ENCODE measurements at places on chromosomes 11 and 22.

DNA sequence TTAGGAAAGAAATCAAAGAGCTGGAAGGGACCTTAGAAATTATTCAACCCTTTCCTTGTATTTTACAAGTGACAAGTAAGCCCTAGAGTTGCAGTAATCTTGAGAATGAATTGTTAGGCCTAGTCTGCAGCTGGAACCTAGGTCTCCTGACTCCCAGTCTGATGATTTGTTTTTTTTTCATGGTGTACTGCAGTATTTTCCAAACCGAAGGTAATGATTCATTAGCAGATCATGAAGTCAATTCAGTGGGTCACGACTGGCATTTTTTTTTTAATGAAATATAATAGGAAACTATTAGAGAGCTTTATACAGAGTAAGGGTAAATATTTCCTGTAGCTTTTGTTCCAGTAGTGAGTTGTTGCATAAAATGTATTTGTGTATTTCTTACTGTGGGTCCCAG lies 42.8 kb downstream of the EXT2 start:
- no peak for DNase-seq

DNA sequence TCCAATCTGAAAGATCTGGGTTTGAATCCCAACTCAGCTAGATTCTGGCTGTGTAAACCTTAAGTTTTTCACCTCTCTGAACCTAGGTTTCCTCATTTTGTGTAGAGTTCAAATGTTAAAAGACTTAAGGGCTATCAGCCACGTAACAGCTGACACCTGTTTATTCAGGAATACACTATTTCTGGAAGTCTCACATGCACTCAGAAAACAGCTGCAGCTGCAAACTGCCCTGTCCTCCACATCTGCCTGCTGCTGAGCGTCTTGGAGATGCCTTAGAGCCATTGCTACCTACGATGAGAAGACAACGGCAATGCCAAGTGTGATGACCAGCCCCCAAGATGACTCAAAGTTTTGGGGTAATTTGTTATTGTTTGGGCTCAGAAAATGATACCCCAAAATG lies 6.7 kb upstream of the TRIM44 start:
- no peak for DNase-seq

- DNase-seq = no peak
Observed at GRCh38 chr11:121636081-121636799, 183.5 kb upstream of the SORL1-AS1 start.

DNA sequence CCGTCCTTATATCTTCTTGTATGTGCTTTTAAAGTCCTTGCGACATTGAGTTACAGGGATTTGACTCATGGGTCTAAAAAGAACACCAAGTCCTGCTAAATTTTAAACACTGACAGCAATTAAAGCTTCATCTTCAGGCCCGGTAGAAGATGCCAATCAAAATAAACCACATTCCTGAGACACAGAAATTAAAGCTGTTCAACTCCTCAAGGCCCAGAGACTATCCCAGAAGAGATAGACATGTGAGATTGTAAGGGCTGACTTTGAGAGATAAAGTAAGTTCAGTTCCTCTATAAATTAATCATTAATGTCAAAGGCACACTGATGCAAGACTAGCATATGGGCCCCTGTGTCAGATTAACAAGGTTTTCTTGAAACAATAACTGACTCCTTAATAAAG lies 49.8 kb downstream of the OSBPL5 start:
- no peak for DNase-seq

- DNase-seq = no peak
Observed at GRCh38 chr11:65849366-65849765, 8.6 kb downstream of the CFL1 start.

DNA sequence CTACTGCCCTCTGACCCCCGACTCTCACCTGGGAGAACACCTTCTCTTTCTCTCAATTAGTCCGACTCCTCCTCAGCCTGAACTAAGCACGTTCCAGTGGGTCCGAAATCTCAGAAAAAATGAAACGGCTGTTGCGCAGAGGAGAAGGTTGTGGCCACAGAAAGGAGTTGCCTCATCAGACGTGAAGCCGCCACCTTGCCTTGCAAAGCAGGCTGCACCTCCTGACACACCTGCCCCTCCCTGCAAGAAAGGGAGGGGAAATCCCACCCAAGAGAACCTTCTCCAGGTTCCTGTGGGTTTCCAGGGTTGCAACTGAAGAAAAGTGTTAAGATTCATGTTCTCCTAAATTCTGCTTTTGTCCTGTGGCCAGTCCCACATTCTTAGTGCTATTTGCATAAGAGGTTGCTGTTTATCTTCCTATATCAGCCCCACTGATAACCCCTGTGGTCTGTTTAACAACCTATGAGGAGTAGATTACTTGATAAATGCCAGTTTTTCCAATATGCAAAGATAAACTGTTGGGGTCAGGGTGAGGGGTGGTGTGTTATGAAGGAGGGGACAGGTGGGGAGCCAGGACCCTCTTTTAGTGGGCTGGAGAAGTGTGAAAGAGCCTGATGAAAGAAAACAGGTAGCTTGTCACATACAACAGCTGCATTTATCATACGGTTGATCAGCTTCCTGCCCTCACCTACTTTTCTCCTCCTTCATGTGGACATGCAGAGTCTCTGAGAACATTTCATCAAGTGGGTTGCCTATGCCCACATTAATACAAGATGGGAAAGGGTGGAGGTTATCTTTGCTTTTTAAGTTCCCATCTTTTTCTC lies 18.2 kb downstream of the ZBTB16 start:
- peak; percentile 55 for DNase-seq

- no peak for DNase-seq
Observed at GRCh38 chr11:38156495-38157146, 1558.6 kb upstream of the RAG2 start.

- no peak for DNase-seq
Observed at GRCh38 chr11:42234451-42234951, 775.0 kb upstream of the LRRC4C start.

- DNase-seq = no peak
Observed at GRCh38 chr11:130729678-130730300, 186.5 kb downstream of the SNX19 start.

DNA sequence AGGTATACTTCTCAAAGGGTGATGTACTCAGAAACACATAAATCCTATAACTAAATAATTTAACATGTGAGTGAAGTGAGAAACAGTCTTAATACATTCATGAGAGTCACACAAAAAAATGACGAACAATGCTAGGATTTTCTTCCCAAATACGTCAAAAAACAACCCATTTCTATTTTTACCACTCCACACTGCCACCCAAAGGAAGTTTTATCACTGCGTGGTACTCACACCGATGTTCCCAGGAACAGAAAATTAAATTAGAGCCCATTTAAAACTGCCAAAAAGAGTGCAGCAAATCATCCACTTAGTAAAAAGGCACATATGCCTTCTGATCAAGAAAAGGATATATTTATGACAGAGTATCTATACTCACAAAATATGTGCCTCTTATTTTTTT lies 710.9 kb upstream of the FAT3 start:
- DNase-seq = no peak

DNA sequence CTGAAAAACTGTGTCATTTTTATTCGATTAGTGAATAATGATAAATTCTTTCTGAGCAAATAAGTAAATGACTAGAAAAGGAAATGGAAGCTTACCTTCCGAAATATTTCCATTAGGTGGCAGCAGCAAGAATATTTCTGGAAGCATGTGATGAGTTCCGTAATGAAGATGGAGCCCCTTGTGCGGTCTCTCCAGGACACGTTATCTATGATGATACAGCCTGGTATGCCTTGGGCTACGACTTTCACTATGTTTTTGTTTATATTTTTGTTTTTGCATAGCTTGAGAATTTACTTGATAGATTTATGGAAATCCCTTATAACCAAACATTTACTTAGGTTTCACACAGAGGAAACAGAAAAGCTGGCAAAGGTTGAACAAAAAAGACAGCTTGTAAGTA lies 25.7 kb downstream of the CASP5 start:
- DNase-seq = no peak

GRCh38 chr11:33044285-33044756 lies 4.9 kb downstream of the TCP11L1 start:
- DNase-seq = no peak

GRCh38 chr11:134044514-134045284 lies 24.2 kb upstream of the JAM3 start:
- no peak for DNase-seq

DNA sequence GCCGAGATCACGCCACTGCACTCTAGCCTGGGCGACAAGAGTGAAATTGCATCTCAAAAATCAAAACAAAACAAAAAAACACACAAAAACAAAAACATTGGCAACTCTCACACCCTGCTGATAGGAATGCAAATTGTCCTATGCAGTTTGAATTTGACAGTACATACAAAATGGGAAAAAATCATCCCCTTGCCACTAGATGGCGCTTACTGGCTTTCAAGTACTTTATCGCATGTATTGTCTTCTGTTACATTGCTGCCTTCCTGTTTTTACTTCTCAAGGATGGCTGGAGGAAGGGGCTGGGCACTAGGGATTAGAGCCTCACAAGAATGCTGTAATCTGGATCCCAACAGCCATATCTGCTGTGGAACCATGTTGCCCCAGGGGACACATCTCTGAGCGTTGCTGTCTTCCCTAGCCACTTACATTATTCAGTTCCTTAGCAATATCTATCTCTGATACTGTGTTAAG lies 59.4 kb upstream of the A4GALT start:
- peak; percentile 43 for DNase-seq

GRCh38 chr22:26632422-26633155 lies 10.8 kb downstream of the CRYBA4 start:
- DNase-seq = no peak

- no peak for DNase-seq
Observed at GRCh38 chr11:130817330-130817944, 98.8 kb downstream of the SNX19 start.

DNA sequence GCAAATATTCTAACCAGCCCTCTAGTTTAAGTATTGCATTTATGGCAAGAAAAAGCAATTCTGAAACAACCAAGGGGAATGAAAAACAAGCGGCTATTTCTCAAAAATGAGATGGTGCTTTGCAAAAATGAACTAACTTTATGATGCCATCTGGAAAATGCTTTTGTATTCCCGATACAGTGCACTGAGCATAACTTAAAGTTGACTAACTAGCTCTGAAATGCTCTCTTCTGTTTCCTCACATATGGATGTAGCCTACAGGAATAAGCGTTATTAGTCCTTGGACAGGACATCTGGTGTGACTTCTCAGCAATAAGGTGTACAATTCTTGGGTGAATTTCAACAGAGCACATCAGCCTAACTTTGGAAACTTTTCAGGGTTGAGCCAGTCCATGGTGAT lies 228.2 kb upstream of the DDI1 start:
- no peak for DNase-seq

GRCh38 chr11:27722117-27722952 lies 22.1 kb upstream of the BDNF start:
- no peak for DNase-seq

GRCh38 chr11:14636119-14636518 lies 7.5 kb upstream of the PDE3B start:
- DNase-seq = no peak

DNA sequence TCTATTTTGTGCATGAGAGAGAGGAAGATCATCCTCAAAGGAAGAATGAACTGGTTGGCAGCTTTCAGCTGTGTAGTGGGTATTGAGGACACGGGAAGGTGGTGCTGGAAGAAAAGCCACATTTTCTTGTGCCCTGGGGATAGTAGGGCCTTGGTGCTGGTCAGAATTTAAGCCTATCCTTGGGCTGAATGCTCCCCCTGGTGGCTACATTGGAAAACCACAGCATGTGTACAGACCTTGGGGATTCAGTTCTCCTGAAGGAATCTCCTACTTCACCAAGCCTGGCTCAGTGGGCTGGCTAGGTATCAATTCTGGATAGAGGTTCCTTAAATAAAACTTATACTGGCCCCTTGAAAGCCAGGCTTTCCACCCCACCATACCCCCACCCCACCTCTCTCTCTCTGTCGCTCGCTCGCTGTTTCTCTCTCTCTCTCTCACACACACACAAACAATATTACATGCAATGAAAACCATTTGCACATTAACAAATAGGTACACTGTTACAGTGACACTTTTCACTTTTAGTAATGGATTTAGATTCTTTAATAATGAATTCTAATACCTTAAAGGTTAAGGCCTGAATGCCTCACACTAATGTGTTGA lies 2.8 kb upstream of the OR51M1 start:
- DNase-seq = no peak

GRCh38 chr11:12295943-12296342 lies 81.4 kb upstream of the PARVA start:
- no peak for DNase-seq

- DNase-seq = no peak
Observed at GRCh38 chr11:14938936-14939335, 33.2 kb downstream of the CALCA start.

GRCh38 chr11:86666193-86666592 lies 6.2 kb downstream of the ME3 start:
- no peak for DNase-seq

GRCh38 chr22:40588726-40589125 lies 47.8 kb downstream of the MRTFA start:
- DNase-seq = no peak

DNA sequence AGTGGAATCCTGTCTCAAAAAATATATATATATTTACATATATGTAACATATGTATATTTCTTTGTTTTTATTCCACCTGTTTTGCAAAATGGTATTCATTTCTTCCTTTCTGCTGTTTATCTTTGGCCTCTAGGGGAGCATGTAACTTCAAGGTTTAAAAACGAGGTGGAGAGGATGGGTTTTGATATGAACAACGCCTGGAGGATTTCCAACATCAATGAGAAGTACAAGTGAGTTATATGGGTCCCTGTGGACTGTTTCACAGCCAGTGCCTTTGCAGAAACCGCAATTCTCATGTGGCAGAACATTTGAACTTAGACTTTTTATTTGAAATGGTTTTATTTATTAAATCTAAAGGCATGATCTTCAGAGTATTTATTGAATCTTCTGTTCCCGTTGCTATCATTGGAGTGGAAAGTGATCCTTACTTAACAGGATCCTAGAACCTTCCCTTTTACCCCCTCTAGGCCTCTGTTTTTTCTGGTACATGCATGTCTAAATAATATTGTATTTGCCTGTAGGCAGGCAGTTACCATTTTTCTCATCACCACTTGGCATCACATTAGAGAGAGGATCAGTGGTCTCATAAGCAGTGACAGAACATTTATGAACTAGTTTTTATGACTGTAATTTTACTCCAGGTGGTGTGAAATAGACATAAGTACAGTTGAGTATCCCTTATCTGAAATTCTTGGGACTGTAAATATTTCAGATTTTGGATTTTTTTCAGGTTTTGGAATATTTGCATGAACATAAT lies 81.5 kb upstream of the HORMAD2 start:
- no peak for DNase-seq

DNA sequence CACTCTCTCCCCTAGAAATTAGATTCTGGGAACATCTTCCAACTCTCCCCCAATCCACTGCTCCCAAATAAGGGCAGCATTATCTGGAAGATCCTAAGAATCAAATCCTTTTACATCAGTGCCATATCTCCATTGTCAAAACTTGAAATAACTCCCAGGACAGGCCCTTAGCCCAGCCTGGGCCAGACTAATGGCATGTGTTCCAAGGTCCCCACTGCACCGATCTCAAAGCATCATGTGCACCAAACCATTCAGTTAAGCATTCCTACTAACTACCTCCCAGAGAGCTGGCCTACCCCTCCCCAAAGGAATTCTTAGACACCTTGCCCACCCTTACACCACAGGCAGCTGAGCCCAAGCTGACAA lies 44.2 kb upstream of the POU2AF1 start:
- DNase-seq = no peak

All from effector memory CD8-positive, alpha-beta T cell (primary cell).